Nephron progenitor cell (in vitro differentiated cells): ENCODE measurements at places on chromosomes 16 and 17.
A peak's percentile ranks its signal among the peaks of the same experiment; 100 is the strongest.

- no peak overlapping the region for H3K27ac ChIP-seq
- H3K4me1 ChIP-seq: peaks cover 18% of the 10 kb centered on the region
- no peak for DNase-seq
- H3K4me3 ChIP-seq: no peak overlapping the region
These were observed 191.8 kb downstream of the STX8 start for GRCh38 chr17:9383826-9384225.

- no peak for DNase-seq
- H3K27me3 ChIP-seq: peaks cover 82% of the 10 kb centered on the region
These were observed 21.0 kb upstream of the ITGAX start for GRCh38 chr16:31333686-31334649.

- H3K27ac ChIP-seq: no peak overlapping the region
- H3K4me3 ChIP-seq: no peak overlapping the region
- H3K27me3 ChIP-seq: peaks cover 17% of the 10 kb centered on the region
- H3K36me3 ChIP-seq: no peaks in the 10 kb centered on the region
- H3K4me1 ChIP-seq: peaks cover 18% of the 10 kb centered on the region
- no peak for DNase-seq
These were observed 14.0 kb downstream of the PLLP start for GRCh38 chr16:57270221-57271062.

GRCh38 chr17:60284709-60285108 lies 107.2 kb downstream of the USP32 start:
- H3K4me1 ChIP-seq: no peaks in the 10 kb centered on the region
- no peaks in the 10 kb centered on the region for H3K27me3 ChIP-seq
- no peak for DNase-seq
- no peak overlapping the region for H3K4me3 ChIP-seq

DNA sequence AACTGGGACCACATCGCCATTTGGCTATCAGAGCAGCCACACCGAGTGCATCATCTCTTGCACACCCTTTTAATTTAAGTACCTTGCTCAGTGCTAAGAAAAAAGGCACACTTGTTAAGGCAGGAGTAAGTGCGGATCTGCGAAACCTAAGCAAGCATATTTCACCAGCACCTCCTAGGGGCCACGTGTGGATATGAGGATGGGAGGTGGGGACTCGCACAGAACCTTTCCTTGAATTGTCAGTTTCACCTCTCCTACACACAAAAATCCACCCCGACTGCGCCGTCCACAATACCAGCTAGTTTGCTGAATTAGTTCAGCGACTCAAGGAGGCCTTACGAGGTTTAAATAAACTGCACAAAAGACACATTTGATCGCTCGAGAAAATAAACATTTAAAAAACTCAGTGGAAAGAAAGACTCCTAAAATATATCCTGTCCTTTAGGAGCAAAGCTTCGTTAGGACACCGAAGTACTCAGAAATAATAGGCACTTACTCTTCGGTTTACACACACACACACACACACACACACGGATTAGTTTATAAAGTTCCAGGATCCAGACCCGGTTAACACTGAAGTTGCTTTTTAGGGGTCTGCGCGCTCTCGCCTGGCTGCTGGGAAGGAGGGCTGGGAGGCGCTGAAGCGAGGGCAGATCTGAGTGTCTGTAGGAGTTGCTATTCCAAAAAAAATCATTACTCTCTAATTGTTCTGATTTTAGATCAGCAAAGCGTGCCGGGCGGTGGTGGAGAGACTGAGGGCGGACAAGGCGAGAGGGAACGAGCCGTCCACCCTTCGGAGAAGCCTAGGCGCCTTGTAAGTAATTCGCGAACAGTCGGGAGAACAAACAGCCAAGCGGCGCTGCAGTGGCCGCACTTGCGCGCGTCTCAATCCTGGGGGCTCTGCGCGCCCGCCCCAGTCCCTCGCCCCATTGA lies 1.0 kb upstream of the KCNJ2 start:
- peak overlapping the region; percentile 90 for H3K4me3 ChIP-seq
- peak; percentile 57 for DNase-seq
- H3K27me3 ChIP-seq: peaks cover 48% of the 10 kb centered on the region

DNA sequence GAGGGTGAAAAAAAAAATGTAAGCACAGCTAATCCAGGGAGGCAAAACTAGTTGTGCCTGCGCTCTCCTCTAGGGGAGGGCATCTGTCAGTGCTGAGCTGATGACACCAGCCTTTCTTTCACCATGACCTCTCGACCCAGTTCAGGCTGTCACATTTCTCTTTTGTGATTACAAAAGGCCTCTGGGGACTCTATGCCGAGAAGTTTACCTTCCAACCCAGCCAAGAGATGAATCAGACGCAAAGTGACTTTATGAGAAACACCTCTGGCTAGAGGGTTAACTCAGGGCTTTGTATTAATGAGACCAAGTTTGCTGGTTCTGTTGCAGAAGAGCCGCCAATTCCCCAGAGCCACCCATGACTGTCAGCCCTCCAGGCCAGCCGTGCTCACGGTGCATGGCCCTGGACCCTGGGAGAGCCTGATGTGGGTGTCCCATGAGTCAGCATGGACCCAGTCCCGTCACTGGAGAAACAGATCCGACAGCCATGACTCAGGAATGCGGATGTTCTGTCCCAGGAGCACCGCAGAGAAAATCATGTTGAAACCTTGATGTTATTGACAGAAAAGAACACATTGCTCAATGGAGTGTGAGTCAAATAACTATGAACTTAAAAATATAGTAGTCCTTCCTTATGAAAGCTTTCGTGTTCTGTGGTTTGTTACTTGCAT lies 437.2 kb downstream of the HS3ST3B1 start:
- H3K36me3 ChIP-seq: no peaks in the 10 kb centered on the region
- no peak overlapping the region for H3K27ac ChIP-seq
- peaks cover 3% of the 10 kb centered on the region for H3K27me3 ChIP-seq
- H3K4me1 ChIP-seq: peaks cover 53% of the 10 kb centered on the region

GRCh38 chr17:67139784-67140665 lies 95.7 kb downstream of the CACNG1 start:
- H3K4me1 ChIP-seq: no peaks in the 10 kb centered on the region
- H3K36me3 ChIP-seq: peaks cover 72% of the 10 kb centered on the region
- H3K27ac ChIP-seq: no peak overlapping the region
- no peak for DNase-seq
- H3K27me3 ChIP-seq: no peaks in the 10 kb centered on the region

GRCh38 chr17:44069974-44070454 lies 521 bp upstream of the G6PC3 start:
- no peak for DNase-seq
- H3K36me3 ChIP-seq: peaks cover 18% of the 10 kb centered on the region
- peaks cover 61% of the 10 kb centered on the region for H3K4me1 ChIP-seq
- H3K4me3 ChIP-seq: peak overlapping the region; percentile 94
- H3K27me3 ChIP-seq: peaks cover 3% of the 10 kb centered on the region
